Muscle of leg (tissue), 16 donors: ENCODE measurements at places on chromosomes 13 and 19. TPM values are rescaled to one million over a fixed set of nuclear protein-coding genes. Genes with fewer than 3 reads are reported as not detected.

The ZNF560 gene
- 0.13 TPM for total RNA-seq

The GAPDHS gene
- total RNA-seq = not detected

The MAB21L1 gene
- 9.0 TPM for total RNA-seq

The ZNF556 gene
- total RNA-seq = 34.8 TPM

The MPND gene
- 4.8 TPM for total RNA-seq

The ASF1B gene
- 6.6 TPM for total RNA-seq

The ZNF653 gene
- 3.4 TPM for total RNA-seq

The EBI3 gene
- total RNA-seq = 0.53 TPM

The ZNF563 gene
- 4.1 TPM for total RNA-seq

The MYO1F gene
- total RNA-seq = 2.3 TPM

The FFAR3 gene
- 0.22 TPM for total RNA-seq

The ADGRE3 gene
- total RNA-seq = 0.04 TPM
